ENCODE measurements at places on chromosomes 6 and 20.

GRCh38 chr6:56593801-56594318, 48.8 kb downstream of the DST start:
- H3K27me3 ChIP-seq: no peaks in the 10 kb centered on the region
- H3K27ac ChIP-seq: no peak overlapping the region
- H3K36me3 ChIP-seq: peaks cover 9% of the 10 kb centered on the region
- peak; percentile 25 for DNase-seq
- no peak overlapping the region for H3K4me3 ChIP-seq

- no peak overlapping the region for H3K27ac ChIP-seq
- no peaks in the 10 kb centered on the region for H3K36me3 ChIP-seq
- peak; percentile 87 for DNase-seq
- peaks cover 15% of the 10 kb centered on the region for H3K27me3 ChIP-seq
- peaks cover 5% of the 10 kb centered on the region for H3K4me1 ChIP-seq
These were observed 10.5 kb downstream of the NKX2-2 start for GRCh38 chr20:21503345-21503744.

DNA sequence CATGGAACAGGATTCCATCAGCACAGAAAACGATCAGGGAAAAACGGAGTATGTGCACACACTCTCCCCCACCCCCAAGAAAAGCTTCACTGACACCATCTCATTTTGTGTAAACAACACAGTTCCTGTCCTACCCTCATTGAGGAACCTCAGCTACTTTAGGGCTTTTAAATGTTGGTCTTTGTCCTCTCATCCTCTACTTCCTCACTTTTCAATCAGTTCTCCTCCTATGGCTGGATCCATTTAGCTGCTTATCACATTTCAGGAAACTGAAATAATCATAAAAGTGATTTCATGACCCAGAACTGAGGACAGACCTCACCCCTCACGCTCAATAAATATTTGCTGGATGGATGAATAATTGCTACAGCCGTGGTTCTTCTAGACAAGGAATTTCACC, 33.1 kb upstream of the PNRC1 start:
- H3K4me1 ChIP-seq: peaks cover 2% of the 10 kb centered on the region
- H3K36me3 ChIP-seq: no peaks in the 10 kb centered on the region
- H3K27me3 ChIP-seq: no peaks in the 10 kb centered on the region
- no peak overlapping the region for H3K4me3 ChIP-seq
- DNase-seq: no peak

- no peaks in the 10 kb centered on the region for H3K36me3 ChIP-seq
- no peaks in the 10 kb centered on the region for H3K4me1 ChIP-seq
- H3K4me3 ChIP-seq: no peak overlapping the region
- no peaks in the 10 kb centered on the region for H3K27me3 ChIP-seq
These were observed 119.4 kb upstream of the LY86 start for GRCh38 chr6:6469074-6469473.

GRCh38 chr6:144150710-144151657, 667 bp downstream of the STX11 start:
- H3K4me1 ChIP-seq: no peaks in the 10 kb centered on the region
- H3K4me3 ChIP-seq: peak overlapping the region; percentile 71
- H3K36me3 ChIP-seq: no peaks in the 10 kb centered on the region
- H3K27me3 ChIP-seq: no peaks in the 10 kb centered on the region
- DNase-seq: peak; percentile 29
- H3K27ac ChIP-seq: no peak overlapping the region

DNA sequence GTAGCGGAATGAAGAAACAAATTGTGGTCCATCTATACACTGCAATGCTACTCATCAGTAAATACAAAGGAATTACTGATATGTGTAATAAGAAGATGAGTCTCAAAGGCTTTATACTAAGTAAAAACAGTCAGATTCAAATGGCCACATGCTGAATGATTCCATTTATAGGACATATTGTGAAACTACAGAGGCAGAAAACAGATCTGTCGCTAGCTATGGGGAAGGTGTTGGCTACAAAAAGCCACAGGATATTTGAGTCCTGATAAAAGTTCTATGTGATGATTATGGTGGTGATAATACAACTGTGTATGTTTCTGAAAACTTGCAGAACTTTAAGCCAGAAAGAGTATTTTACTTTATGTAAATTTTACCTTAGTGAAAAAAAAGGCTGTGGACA, 313.2 kb downstream of the HDGFL1 start:
- H3K4me3 ChIP-seq: no peak overlapping the region
- no peaks in the 10 kb centered on the region for H3K27me3 ChIP-seq
- no peak overlapping the region for H3K27ac ChIP-seq
- no peak for DNase-seq

DNA sequence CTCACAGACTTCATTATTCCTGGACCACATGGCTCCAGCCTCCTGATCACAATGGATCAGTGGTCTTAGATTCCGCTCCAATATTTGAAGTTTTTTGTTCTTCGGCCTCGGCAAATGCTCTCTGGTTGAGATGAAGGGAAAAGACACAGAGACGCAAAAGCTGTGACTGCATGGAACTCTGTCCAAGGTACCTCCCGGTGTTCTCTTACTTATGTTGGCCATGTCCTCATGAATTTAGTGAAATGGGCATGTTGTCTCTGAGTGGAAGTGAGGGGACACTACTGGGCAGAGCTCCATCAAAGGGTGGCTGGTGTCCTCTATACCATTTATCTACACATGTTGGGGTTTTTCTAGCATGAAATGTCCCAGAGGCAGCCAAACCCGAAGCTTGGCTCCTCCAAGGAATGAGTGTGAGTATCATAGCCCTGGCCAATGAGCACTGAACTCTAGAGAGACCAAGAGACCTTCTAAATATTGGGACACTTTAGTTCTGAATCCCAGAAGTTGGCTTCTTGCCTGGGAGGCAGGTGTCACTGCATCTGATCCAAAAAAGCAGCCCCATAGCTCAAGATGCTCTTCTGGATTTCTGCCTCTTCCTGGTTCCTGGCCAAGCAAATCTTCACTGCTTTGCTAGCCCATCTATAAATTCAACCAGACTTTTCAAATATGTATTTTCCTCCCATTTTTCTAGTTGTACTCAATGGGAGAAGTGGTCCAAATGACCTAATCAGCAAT, 34.1 kb downstream of the HLA-G start:
- H3K27me3 ChIP-seq: peaks cover 20% of the 10 kb centered on the region
- no peak overlapping the region for H3K4me3 ChIP-seq
- H3K4me1 ChIP-seq: no peaks in the 10 kb centered on the region
- no peak for DNase-seq
- H3K27ac ChIP-seq: no peak overlapping the region
- no peaks in the 10 kb centered on the region for H3K36me3 ChIP-seq

DNA sequence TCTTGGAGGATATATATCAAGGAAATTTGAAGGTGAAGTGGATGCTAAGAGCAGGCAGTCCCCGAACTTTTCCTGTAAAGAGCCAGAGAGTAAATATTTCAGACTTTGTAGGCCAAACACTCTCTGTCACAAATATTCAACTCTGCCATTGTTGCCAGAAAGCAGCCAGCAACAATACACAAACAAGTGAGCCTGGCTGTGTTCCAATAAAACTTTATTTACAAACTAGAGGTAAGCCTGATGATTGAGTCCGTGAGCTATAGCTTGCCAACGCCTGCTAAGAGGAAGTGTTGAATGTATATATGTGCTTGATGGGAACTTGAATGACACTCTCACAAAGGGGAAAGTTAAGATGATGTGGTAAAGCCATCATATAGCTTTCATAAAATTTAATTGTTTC, 166.0 kb upstream of the PLN start:
- DNase-seq: no peak
- no peak overlapping the region for H3K4me3 ChIP-seq
- no peaks in the 10 kb centered on the region for H3K27me3 ChIP-seq
- peaks cover 2% of the 10 kb centered on the region for H3K4me1 ChIP-seq

DNA sequence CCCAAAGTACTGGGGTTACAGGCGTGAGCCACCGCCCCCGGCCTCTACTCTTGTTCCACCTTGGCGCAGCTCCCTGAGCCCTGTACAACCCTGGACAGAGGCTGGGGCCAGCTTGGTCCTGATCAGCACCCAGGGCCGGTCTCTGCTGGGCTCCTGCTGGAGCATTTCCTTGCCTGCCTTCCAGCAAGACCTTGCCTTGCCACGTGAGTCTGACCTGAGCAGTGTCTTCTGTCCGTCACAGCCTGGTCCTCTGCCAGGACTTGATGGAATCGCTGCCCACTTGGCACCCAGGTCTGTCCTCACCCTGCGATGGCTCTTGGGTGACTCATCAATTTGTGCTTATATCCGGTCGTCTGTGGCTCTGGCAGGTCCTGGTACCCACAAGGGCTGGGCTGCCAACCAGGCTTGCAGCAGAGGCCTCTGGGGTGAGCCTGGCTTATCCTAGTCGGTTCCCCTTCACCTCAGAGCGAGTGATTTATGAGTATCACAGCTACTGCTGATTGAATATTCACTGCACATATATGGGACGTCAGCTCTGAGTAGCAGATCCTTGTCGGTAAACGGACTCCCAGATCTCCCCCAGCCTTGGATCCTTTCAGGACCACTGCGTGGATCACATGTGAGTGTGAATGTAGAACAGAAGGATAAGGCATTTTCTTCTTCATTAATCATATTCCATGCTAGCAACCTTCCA, 10.1 kb upstream of the SULF2 start:
- H3K4me3 ChIP-seq: no peak overlapping the region
- no peak overlapping the region for H3K27ac ChIP-seq
- DNase-seq: no peak
- peaks cover 2% of the 10 kb centered on the region for H3K4me1 ChIP-seq
- no peaks in the 10 kb centered on the region for H3K27me3 ChIP-seq

- no peaks in the 10 kb centered on the region for H3K36me3 ChIP-seq
- no peaks in the 10 kb centered on the region for H3K27me3 ChIP-seq
- no peak overlapping the region for H3K27ac ChIP-seq
- no peak for DNase-seq
These were observed 163.6 kb upstream of the PDE10A start for GRCh38 chr6:165826487-165827189.

DNA sequence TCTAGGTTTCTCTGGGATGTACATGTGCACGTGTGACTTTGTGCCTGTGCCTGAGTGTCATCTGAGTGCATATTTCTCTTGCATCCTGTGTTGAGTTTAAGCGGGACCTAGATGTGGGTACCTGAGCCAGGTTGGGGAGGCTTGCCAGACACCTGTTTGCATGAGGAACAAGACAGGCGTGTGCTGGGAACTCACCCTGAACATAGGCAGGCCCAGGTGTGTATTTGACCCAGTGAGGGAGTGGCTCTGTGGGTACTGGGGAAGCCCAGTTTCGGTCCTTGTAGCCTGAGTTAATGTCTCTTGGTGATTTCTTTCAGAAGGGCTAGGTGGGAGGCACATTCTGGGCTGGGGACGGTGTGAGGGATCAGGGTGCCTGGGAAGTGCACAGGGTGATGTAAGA, 98.6 kb downstream of the TMEM170B start:
- H3K4me3 ChIP-seq: no peak overlapping the region
- peaks cover 9% of the 10 kb centered on the region for H3K4me1 ChIP-seq
- H3K27ac ChIP-seq: no peak overlapping the region
- no peaks in the 10 kb centered on the region for H3K27me3 ChIP-seq
- DNase-seq: no peak
- H3K36me3 ChIP-seq: no peaks in the 10 kb centered on the region

- H3K27ac ChIP-seq: no peak overlapping the region
- no peak overlapping the region for H3K4me3 ChIP-seq
- no peaks in the 10 kb centered on the region for H3K4me1 ChIP-seq
- H3K36me3 ChIP-seq: no peaks in the 10 kb centered on the region
- no peak for DNase-seq
- no peaks in the 10 kb centered on the region for H3K27me3 ChIP-seq
These were observed 935.1 kb downstream of the KIF16B start for GRCh38 chr20:15637950-15638754.
